Foreskin fibroblast (primary cell): ENCODE measurements at places on chromosomes 2 and 18.

DNA sequence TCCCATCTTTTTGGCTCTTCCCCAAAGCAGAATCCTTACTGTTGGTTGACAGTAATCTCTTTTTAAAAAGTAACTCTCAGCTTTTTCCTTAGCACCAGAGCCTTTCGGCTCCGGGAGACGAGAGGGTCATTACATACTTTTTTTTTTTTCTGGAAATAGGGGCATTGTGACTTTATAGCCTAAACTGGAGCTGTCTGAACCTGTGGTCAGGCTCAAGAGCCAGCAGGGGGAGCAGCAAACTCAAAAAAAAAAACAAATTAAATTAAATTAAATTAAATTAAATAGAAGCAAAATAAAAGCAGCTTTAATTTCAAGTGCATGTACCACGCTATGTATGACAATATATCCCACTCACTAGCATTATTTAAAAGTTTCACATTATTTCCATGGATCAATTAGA lies 156.6 kb downstream of the DTNA start:
- peak; percentile 12 for DNase-seq

GRCh38 chr18:54843314-54843713 lies 15.0 kb downstream of the RAB27B start:
- peak; percentile 19 for DNase-seq

- peak; percentile 83 for DNase-seq
Observed at GRCh38 chr2:43455731-43456642, 139.9 kb downstream of the THADA start.

GRCh38 chr2:197205585-197206215 lies 104.9 kb downstream of the ANKRD44 start:
- no peak for DNase-seq

- peak; percentile 62 for DNase-seq
Observed at GRCh38 chr18:58671632-58672564, 633 bp downstream of the MALT1 start.

GRCh38 chr2:207879536-207879935 lies 109.8 kb upstream of the FZD5 start:
- DNase-seq, result peak; percentile 82

GRCh38 chr2:132923787-132924186 lies 253.8 kb upstream of the LYPD1 start:
- DNase-seq, result peak; percentile 1

DNA sequence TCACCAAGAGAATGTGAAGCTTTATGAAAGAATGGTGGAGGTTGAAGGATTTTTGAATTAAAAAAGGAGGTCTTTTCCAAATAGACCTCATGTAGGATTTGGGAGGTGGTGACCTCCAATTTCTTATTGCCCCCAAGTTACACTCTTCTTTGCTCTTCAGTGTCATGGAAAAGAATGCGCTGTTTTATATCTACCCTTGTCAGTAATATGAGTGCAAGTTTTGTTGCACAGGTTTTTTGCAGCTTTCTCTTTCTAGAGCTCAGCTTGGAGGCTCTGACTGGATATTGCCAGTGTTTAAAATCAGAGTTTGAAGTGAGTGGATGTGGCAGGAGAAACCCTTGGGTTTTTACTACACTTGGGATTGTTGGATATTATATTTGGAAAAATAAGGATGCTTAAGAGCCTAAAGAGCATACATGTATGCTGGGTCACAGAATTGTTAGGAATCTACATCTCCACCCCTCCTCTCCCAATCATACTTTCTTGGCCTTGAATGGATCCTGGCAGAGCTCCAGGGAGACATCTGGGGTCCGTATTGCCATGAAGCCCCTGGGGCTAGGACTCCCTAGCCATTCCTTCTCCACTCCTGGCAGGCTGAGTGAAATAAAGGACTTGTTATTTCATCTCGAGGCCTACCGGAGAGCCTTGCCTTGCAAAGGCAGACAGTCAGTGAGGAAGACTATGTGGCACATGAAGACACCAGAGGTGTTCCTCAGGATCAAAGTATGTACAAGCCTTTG lies 43.8 kb downstream of the APOB start:
- no peak for DNase-seq

- DNase-seq, result no peak
Observed at GRCh38 chr2:28276807-28277206, 115.9 kb upstream of the FOSL2 start.

GRCh38 chr2:70241340-70241739 lies 7.1 kb downstream of the TIA1 start:
- DNase-seq, result no peak

DNA sequence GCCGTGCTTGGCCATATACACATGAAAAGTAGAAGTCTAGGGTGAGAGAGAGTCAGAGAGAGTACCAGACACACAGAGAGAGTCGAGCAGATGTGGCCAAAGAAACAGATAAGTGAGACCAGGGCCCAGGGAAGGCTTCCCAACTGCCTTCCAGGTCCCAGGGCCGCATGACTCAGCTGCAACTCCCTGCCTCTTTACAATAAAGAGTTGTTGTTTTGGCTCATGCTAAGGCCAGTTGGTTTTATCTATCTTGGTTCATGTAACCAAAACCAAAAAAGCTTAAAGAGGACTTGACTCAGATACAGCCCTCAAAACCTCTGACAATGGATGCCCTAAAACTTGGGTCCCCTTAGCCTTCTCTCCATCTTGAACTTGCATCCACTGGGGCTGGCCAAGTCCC lies 36.9 kb downstream of the REEP1 start:
- DNase-seq, result no peak

- no peak for DNase-seq
Observed at GRCh38 chr2:220036431-220036830, 409.0 kb downstream of the SLC4A3 start.

DNA sequence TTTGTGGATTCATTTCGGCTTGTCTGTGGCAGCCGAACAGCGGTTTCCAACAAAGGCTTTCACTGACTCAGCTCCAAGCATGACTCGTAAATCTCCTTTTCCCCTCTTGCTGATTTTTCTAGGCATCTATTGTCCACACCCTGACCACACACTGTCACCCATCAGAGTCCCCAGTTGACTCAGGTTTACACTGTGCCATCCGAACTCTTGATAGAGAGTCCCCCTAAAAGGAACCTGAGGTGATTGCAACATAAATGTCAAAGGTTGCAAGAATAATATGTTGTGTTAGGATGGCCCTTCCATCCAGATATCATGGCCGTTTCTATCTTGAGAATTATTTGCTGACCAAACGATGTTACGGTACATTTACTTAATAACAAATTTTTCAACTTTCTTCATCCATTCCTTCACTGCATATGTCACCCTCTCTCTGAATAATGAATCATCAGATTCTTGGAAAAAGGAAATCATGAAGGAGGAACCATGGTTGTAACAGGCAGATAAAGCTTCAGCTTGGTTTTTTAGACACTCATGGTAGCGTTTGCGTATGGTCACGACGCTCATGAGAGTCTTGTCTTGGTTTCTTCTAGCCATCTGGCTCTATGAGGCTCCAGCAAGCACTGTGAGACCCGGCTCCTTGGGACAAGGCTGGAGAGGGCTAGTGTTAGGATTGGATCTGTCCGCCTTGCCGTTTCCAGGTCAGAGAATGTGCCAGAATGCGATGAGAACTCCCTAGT lies 72.1 kb downstream of the NPAS2 start:
- DNase-seq, result peak; percentile 80

DNA sequence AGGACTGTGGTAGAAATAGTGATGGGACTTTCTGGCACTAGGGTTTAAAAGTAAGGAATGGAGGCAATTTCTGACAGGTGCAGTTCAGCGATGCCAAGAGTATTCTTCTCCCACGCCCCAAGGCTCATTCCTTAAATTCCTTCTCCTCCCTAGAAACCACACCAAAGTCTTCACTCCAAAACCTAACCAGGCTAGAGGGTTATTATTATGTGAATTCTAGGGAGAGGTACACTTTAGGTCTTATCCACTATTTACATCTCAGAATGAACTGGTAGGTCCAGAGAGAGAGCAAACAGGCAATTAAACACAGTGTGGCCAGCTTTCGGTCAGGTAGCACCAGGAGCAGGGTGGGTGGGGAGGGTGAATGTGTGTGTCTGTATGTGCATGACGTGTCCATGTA lies 11.4 kb downstream of the IL1F10 start:
- no peak for DNase-seq
